ENCODE measurements at places on chromosomes 5 and 9.

GRCh38 chr9:18274693-18275092, 199.3 kb upstream of the ADAMTSL1 start:
- no peak for DNase-seq

DNA sequence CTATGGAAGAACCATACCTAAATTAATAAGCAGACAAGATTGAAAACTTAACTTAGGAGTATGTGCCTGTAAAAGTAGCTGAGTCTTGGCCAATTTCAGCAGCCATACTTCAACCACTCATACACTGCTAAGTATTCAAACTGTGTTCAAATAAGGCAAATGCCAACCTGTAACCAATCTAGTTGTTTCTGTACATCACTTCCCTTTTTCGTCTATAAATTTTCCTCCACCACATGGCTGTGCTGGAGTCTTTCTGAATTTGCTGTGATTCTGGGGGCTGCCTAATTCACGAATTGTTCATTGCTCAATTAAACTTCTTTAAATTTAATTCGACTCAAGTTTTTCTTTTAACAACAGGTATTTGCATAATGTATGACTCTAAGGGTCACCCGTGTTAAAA, 184.4 kb downstream of the PLK2 start:
- no peak for DNase-seq

- no peak for DNase-seq
Observed at GRCh38 chr5:1161833-1162229, 39.6 kb upstream of the SLC6A19 start.

GRCh38 chr5:65984098-65984885, 57.9 kb downstream of the ERBIN start:
- DNase-seq: no peak

GRCh38 chr9:93184432-93185265, 710 bp downstream of the WNK2 start:
- no peak for DNase-seq
